ENCODE measurements at places on chromosomes 1 and 21.

DNA sequence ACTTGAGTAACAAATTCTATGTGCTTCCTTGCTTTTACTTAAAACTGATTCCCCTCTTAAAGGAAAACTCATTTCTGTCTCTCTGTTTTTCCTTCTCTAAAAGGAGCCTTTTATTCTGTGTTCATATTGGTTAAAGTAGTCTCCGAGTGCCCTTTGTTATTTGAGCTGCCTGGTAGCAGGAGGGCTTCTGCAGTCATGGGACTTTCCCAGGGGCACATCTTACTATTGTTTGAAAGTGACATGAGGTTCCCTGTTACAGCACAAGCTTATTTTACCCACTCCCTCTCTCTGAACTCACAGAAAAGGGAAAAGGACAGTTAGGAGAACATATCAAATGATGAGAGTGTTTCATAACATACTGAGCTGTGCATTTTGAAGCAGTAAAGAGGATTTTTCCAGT is 58.1 kb upstream of the ANGPTL1 start:
- no peak for DNase-seq

- DNase-seq: no peak
Observed at GRCh38 chr1:201605385-201606010, 66.6 kb downstream of the NAV1 start.

DNA sequence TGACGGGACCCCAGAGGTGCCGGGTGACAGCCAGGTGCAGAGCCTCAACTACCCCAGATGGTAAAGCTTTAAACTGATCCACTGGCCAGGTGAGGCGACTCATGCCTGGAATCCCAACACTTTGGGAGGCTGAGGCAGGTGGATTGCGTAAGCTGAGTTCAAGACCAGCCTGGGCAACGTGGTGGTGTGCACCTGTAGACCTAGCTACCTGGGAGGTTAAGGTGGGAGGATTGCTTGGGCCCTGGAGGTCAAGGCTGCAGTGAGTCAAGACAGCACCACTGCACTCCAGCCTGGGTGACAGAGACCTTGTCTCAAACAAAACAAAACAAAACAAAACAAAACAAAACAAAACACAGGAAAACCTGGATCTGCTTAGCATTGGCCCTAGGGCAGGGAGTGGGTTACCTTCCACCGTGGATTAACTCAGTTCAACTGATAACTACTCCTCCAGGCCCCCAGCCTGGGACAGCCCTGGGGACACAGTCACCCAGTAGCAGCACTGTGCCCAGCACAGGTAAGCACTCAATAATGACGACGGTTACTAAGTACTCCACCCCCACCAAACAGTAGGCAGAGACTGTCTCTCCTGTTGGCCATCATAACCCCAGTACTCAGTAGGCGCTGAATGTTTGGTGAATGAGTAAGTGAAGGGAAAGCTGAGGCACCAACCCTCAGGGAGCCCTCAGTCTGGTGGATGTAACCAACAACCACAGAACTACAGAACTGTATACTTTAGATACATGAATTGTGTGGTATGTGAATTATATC is 21.6 kb downstream of the SLC66A1 start:
- no peak for DNase-seq

DNA sequence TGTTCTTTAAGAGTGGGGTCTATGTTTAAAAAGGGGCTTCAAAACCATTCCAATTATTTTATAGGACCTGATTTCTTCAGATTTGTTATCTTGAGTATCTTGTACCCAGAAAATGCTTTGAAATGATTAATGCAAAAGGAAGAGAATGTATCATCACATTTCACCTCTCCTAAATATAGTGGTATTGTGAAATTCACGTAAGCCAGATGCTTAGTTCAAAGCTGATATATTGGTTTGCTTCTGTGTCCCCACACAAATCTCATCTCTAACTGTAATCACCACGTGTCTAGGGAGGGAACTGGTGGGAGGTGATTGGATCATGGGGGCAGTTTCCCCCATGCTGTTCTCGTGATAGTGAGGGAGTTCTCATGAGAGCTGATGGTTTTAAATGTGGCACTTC is 8.5 kb downstream of the SOAT1 start:
- DNase-seq: no peak

DNA sequence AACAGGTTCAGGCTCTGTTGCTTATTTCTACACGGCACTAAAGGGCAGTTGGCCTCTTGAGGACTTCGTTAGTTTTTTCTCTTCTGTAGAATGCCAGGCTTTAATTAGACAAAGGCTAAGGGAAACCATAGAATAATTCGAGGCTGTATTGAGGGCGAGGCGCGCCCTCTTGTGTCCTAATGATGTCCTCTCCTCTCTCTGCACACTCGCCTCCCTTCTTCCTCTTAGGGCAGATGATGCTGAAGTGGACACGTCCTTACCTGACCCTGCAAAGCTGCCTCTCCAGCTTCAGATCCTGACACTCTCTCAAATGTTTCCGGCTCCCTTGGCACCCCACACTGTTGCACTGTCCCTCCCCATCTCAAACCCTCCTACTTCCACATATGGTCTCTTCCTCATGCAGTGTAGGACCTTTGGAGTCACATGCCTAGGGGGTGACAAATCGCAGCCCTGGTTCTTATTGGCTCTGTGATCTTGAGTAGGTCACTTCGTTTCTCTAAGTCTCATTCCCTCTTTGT is 1.9 kb upstream of the ZSCAN20 start:
- DNase-seq: peak; percentile 92

- DNase-seq: peak; percentile 27
Observed at GRCh38 chr1:66996018-66996682, 57.8 kb downstream of the SLC35D1 start.

GRCh38 chr21:45864436-45864835 is 117.1 kb upstream of the COL6A1 start:
- DNase-seq: no peak

- DNase-seq: no peak
Observed at GRCh38 chr21:43192501-43193081, 23.8 kb downstream of the CRYAA start.

- no peak for DNase-seq
Observed at GRCh38 chr1:147089457-147089856, 82.8 kb downstream of the PRKAB2 start.

GRCh38 chr1:54798769-54799641 is 2.1 kb downstream of the TTC22 start:
- DNase-seq: no peak

GRCh38 chr1:58855274-58856165 is 71.7 kb upstream of the JUN start:
- DNase-seq: no peak

GRCh38 chr1:67612788-67613241 is 72.2 kb upstream of the GADD45A start:
- no peak for DNase-seq

- DNase-seq: no peak
Observed at GRCh38 chr1:87650306-87650705, 321.6 kb downstream of the LMO4 start.

DNA sequence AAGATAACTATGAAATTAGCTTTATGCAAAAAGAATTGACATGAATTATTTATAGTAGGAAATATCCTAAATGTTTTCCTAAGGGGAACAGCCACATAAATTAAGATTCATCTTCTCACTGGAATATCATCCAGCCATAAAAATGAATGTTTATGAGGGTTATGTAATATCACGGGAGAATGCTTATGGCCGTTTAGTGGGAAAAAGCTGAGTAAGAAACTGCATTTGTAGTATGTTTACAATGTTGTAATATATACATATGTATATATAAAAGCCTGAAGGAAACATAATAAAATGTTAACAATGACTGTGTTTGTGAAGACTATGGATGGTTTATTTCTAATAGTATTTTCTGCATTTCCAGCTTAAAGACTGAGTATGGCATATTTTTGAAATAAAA is 152.3 kb upstream of the DNAH14 start:
- DNase-seq: no peak

DNA sequence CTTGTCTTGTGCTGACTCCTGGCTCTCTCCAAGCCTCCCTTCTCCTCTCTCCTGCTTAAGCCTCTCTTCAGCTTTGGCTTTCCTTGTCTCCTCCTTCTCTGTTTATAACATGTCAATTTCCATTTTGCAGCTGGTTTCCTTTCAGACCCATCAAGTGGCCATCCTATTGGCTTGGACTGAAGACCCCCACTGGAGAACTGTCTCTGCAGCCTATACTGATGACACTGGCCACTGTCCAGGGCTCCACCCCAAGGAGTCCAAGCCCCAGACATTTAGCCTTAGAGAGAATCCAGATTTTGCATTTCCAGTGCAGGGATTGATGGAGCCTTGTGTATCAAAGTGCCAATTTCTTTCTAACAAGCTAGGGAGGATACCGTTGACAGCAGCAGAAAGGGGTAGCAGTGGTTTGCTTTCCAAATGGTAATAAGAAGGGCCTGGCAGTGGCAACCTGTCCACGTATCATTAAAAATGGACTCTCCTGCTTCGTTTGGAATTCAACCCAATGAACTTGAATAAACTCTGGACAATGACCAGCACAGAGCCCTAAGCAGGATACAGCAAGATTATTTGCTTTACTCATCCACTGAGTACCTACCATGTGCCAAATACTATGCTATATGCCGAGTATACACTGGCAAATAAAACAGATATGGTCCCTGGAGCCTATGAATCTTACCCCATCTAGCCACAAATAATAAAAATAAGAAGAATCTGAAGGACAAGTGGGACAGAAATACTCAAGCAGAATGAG is 6.5 kb downstream of the OVAAL start:
- DNase-seq: no peak

- DNase-seq: no peak
Observed at GRCh38 chr1:50996083-50996482, 26.0 kb downstream of the CDKN2C start.

DNA sequence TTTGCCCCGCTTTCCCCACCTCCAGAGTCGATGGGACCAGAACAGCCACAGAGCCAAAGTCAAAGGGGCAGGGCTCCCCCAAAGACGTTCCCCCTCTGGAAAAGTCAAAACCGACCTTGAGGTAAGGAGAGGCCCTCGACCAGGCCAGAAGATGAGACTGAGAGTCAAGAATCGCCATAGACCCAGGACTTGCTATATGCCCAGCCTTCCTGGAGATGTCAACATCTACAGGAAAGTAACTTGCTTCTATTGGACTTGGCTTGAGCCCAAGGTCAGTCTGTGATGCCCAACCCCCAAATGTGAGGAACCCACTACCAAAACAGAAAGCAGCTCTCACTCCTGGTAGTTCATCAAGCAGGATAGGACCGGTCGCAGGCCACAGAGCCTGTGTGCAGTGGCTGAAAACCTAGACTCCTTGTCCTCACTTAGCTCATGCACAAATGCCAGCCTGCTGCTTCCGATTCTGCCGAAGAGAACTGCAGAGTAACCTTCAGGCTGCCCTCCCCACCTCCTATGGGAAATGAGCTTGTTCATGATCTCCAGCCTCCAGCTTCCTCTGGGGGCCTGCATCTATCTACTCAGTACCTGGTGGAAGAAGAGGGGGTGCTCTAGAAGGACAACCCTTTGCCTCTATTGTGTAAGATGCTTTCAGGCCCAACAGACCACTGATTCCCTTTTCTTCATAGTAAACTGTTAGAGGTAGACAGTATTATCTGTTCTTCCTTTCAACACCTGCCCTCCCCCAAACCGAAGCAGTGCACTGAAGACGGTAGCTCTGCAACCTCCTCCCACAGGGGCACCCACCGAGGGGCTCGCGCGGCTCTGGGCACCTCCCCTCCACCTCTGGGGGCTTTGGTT is 1.4 kb downstream of the ACOT7 start:
- DNase-seq: no peak

DNA sequence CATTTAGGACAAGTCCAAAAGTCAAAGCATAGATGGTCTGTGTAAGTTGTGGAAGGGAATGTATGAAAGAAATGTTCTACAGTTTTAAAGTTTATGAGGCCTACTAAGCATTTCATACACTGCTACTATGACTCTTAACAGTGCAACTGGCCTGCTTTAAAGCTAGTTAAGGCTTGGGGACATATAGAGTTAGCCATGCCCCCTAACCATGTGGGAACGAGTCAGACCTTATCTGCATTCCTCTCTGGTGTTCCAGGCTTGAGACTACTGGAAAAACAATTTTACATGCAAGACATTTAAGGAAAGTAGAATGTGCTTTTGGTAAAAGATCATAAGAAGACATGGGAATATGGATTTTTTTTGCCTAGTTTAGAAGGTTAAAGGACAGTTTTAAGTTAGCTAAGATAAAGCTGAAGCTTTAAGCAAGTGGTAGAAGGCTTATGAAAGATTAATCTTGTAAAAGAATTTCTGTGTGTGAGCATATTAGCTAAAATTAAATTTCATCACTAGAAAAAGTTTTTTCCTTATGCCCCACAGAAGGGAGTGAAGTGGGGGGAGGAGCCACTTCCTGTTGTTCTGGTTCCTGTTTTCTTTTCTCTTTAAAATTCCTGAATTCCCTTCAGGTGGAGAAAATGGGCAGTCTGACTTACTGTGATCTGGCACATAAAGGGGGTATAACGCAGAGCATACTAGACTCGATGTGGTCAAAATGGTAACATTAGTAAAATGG is 8.9 kb upstream of the CD48 start:
- no peak for DNase-seq

GRCh38 chr1:69754521-69754920 is 186.8 kb downstream of the LRRC7 start:
- no peak for DNase-seq

DNA sequence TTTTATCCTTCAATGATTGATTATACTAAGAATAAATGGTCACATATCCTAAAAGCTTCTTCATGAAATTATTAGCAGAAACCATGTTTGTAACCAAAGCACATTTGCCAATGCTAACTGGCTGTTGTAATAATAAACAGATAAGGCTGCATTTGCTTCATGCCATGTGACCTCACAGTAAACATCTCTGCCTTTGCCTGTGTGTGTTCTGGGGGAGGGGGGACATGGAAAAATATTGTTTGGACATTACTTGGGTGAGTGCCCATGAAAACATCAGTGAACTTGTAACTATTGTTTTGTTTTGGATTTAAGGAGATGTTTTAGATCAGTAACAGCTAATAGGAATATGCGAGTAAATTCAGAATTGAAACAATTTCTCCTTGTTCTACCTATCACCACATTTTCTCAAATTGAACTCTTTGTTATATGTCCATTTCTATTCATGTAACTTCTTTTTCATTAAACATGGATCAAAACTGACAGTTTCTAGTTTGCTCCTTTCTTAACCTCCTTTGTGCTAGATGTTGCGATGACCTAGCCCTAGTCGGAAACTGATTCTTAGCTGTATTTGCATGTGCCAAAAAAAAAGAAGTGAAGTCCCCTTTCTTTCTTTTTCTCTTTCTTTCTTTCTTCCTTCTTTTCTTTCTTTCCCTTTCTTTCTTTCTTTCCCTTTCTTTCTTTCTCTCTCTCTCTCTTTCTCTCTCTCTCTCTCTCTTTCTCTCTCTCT is 45.1 kb downstream of the MAP3K7CL start:
- no peak for DNase-seq

DNA sequence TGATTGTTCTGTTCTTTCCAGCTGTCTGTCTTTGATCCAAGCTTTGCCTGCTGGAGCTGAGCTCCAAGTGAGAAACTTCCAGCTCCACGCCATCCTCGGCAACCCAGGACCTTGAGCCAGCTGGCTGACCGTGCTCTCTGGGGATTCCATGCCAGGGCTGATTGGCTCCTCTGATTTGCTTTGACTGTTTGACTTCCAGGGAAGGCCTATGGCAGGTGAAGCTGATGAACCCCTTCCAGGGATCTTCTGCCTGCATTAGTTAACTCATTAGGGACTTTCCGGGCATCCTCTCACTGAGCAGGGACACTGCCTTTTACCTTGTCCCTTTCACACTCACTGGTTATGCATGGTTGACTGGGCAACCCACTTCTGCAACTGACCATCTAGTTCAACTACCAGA is 406.1 kb downstream of the RPS6KC1 start:
- DNase-seq: no peak

All from NCI-H510A (cell line).